RKO (cell line): ENCODE measurements at places on chromosomes 3 and 15.
A peak's percentile ranks its signal among the peaks of the same experiment; 100 is the strongest.

GRCh38 chr3:126720596-126720995 lies 16.6 kb downstream of the CHCHD6 start:
- no peak for DNase-seq

GRCh38 chr3:197878427-197878826 lies 71.6 kb upstream of the RPL35A start:
- DNase-seq = no peak

DNA sequence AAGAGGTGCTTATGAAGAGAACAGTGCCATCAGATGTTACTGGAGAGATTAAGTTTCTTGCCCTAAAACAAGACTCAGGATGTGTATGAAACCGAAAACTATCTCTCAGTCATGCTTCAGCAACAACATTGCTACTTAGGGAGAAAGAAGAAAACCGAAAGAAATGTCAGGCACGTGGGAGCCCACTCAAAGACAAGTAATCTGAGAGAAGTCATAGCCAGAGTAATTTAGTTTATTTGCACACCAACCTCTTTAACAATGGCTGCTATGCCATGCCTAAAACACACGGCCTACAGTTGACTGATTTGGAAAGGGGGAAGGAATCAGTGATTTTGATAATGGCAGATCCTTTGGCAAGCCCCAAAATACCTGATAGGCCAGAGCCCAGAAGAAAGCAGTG lies 162.9 kb downstream of the TIGIT start:
- no peak for DNase-seq

GRCh38 chr3:185927501-185928200 lies 10.2 kb downstream of the TRA2B start:
- DNase-seq = no peak

GRCh38 chr3:107285197-107285596 lies 92.0 kb upstream of the CCDC54 start:
- no peak for DNase-seq

DNA sequence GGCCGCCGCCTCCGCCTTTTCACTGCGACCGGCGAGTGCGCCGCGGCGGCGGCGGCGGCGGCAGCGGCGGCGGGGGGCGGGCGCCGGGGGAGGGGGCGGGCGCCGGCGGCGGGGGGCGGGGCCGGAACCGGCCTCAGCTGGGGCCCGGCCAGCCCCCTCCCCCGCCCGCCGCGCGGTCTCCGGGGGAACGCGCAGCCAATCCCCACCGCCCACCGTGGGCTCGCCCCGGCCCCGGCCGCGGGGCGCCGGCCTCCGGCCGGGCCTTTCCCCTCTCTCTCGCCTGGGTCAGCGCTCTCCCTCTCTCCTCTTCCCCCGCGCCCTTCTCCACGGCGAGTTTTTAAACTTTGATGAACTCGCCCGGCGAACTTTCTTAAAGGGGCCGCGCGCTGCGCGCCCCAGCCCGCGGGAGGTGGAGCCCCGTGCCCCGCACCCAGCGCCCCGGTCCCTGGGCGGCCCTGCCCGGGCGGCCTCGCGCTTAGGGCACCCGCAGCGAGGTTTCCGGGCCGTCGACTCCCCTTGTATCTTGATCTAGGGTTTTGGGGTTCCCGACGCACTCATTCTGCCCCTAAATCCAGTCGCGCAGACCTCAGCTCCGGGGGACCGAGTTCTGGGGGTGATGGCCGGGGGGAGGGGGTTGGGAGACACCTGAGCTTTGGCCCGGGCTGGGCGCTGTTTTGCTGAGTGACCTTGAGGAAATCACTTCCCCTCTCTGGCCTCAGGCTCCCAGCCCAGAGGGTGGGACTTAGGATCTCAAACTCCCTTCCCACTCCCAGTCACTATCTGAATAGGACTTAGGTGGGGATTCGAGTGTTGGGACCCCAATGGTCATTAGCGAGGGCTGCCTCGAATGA lies at the start of gene RBPMS2:
Gene RBPMS2, minus strand, starts transcription at position 39 of the 851 bp plus-strand sequence. CDS start 270 bp downstream, outside the sequence.
- DNase-seq = no peak

GRCh38 chr3:9649791-9650521 lies 651 bp downstream of the MTMR14 start:
- peak; percentile 43 for DNase-seq

- no peak for DNase-seq
These were observed 25.0 kb downstream of the DAG1 start for GRCh38 chr3:49495023-49495422.
